ENCODE measurements at places on chromosomes 1 and 21.

DNA sequence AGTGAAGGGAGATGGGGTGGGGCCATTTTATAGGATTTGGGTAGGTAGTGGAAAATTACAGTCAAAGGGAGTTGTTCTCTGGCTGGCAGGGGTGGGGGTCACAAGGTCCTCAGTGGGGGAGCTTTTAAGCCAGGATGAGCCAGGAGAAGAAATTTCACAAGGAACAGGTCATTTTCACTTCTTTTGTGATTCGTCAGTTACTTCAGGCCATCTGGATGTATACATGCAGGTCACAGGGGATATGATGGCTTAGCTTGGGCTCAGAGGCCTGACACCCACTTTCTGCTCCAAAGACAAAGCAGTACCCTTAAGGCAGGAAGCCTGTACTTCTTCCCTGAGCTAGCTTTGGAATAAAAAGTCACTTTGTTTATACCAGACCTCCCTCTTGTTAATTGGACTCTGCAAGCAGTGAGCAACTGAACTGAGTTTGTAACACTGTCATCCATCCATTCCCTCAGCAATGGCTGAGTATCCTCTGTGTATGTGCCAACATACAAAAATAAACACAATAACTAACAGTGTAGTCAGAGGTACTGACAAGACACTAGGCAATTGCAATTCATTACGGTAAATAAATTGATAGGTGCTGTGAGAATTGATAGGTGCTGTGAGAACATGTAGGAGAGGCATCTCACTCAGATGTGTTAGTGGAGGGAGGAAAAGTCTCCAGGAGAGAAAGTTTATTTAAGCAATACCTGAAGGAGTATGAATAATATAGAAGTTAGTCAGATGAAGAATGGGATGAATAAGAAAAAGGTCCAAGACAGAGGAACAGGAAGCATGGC, 14.7 kb upstream of the RGS2 start:
- no peak for DNase-seq

DNA sequence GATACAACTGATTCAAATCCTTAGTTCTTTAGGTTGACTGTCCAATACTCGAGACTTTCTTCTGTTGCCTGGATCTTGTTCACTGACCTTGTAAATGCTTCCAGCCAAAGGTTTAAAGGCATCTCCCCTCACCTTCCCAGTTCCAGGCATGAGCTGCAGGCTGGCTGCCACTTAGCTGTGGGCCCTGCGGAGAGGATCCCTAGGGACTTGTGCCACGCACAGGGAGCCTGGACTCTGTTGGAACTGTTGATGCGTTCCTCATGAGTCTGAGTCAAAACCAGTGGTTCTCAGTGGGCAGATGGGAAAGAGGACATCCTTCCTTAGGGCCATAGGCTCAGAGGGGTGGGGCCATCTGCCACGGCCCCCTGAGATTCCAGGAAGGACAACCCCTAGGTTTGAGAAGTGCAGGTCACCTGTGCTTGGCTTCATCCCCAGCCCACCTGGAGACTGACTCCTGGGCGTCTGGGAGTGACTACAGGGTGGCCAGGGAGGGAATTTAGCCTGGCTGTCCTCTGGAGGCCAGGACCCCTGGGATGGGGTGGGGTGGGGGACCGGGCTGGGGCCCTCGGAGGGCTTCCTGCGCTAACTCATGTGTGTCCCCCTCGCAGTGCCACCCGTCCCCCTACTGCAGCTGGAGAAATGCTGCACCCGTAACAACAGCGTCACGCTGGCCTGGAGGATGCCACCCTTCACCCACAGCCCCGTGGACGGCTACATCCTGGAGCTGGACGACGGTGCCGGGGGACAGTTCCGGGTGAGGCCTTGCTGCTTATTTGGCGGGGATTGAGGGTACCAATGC, 37.6 kb upstream of the GNPAT start:
- no peak for DNase-seq

- no peak for DNase-seq
Observed at GRCh38 chr1:212291505-212292134, 6.4 kb downstream of the PPP2R5A start.

DNA sequence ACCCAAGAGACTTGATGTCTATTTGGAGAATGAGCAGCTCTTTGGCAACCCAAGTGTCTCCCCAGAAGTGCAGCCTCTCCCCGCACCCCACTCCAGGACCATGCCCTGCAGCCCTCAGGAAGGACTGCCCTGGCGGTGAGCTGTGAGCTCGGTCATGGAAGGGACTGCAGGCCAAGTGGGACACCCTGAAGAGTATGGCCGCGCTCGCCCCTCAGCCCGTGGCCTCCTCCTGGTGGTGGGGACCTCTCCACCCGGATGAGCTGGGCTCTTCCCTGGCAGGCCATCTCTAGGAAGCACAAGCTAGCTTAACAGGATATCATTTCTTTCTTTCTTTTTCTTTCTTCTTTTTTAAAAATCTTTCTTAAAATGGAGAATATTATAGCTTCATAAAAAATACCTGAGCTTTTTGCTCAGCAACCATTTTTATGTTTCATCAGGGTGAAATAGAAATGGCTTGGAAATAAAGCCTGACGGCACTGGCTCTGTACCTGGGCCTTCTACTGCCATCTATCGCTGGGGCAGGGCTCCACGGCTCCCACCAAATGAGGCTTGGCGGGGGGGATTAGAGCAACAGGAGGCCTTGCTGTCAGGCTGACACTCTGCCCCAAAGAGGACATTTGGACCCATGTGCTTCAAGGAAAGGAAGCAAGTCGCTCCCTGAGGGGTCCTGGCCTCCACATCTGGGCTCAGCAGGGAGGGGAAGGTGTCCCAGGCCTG, 296.2 kb upstream of the VAMP3 start:
- DNase-seq, result no peak

GRCh38 chr1:237016626-237017025, 12.4 kb upstream of the MT1HL1 start:
- DNase-seq, result no peak

DNA sequence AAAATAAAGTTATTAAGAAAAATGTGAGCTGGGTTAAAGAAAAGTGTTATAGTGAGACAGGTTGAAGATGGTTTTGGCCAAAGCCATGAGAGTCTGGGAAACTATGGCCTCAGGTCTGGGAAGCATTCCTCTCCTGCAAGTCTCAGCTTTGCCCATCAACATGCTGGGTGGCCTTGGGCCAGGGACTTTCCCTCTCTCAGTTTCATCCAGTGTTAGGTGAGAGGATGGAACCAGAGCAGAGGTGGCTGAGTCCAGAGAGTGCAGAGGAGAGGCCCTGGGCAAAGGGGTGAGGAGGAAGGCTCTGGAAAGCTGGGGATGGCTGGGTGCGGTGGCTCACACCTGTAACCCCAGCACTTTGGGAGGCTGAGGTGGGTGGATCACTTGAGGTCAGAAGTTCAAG, 10.5 kb downstream of the PADI2 start:
- no peak for DNase-seq

DNA sequence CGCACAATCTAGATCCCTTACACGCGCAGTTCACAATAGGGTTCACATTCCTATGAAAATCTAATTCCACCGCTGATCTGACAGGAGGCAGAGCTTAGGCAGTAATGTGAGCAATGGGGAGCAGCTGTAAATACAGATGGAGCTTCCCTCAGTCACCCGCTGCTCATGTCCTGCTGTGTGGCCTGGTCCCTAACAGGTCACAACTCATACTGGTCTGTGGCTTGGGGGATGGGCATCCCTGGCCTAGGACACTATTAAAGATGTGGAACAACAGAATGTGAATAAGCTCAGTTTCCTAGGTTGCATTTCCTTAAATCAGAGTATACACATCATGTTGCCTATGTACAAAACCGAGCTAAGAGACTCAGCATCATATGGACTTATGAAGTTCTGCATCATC, 16.2 kb downstream of the IFI44 start:
- no peak for DNase-seq

DNA sequence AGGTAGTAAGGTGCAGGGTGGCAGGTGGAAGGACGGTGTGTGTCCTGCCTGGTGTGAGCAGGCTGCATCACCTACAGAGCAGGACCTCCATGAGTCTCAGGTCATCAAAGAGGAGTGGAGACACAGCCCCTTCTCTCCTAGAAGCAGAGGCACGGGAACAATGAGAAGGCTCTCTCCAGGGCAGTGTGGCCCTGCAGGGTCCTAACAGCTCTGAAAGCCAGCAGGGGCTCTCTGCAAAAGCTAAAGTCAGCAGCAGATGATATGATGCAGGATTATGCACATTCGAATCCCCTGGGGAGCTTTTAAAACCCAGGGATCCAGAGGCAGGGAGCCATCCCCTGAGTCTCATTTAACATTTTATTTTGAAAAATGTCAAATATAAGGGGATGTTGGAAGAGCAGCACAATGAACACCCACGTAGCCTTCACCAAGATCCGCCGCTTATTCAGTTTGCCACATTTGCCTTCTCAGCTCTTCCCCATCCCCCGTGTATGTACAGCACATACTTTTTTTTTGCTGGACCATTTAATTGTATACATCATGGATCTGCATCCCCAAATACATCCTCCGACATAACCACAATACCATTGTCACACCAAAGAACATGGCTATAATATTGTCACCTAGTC, 88.1 kb downstream of the CNIH3 start:
- no peak for DNase-seq

- DNase-seq, result no peak
Observed at GRCh38 chr1:173392895-173393658, 84.1 kb upstream of the PRDX6 start.

DNA sequence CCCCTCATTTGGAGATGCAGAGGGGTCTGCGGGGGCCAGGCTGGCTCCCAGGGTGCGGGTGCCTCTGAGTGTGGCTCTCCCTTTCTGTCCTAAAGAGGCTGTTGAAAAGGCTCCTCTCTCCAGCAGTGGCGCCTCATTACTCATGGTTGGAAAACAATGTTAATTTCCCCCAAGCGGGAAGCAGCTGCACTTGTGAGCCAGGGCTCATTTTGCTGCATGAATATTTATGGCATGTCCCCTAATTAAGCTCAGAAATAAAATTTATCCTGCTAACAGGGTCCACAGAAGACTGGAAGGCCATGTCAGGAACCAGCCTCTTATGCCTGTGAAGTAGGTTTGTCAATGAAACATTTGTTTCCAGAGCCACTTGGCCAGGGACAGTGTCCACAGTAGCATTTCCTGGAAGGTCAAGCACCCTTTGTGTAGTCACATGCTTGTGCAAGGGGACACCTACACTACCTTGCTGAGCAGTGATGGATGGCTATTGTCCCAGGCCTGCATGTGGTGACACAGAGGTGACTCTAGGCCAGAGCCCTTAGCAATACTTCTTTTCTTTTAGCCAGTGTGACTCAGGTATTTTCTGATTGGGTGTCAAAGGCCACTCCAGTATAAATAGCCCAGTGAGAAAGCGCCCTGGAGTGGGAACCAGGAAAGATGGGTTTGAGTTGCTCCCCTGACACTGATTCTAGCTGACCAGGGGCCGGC, 259.0 kb downstream of the FOXD2 start:
- no peak for DNase-seq

DNA sequence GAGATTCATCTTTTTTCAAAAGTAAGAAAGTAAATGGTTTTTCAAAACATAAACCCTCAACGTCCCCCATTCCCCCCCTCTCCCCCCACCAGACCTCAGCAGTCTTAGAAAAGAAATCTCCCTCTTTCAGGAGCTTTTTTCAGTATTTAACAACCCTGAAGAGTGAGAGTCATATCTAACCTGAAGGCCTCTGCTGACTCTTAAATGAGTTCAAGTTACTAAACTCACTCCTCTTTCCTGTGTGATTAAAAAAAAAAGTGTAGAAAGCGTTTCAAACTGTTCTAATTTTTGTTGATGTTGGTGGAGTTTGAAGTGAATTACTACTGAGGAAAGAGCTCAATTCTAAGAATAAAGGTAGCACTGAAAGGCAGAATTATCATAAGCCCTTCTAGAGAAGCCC, 93.7 kb downstream of the VAV3 start:
- DNase-seq, result no peak

- DNase-seq, result no peak
Observed at GRCh38 chr1:42340901-42341300, 5.9 kb upstream of the FOXJ3 start.

DNA sequence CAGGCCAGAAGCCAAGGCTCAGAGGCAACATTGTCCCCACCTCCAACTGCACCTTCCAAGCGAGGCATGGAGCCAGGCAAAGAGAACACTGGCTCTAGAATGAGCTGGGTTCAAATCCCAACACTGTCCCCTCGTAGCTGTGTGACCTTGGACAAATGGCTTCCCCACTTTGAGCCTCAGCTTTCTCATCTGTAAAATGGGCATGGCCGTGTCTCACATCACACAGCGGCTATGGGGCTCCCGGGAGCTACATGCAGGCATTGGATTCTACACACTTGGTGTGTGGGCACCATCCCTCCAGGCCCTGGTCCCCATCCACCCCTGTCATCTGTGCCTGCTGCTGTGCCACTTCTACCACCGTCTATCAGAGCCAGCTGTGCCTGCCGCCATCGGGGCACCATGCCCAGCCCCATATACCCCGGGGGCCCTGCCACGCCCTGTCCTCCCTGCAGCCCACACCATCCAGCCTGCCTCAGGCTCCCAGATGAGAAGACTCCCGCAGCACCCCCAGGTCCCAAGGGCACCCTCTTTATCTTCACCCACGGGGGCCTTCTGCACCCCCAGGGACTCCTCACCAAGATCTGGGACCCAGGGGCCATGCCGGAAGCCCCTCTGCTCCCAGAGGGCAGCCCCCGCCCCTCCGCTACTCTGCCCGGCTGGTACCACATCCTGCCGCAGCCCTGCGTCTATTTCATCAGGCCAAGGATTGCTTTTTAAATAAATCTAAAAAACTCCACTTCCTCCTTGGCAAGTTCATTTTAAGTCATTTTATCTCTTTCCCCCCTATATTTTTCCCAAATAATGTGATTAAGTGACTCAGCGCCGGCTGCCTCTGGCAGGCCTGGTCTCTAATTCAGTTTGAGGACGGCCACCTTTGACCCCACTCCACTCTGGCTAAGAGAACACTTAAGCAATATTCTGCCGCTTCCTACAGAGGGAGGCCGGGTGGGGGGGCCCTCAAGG, 107.8 kb upstream of the TARDBP start:
- no peak for DNase-seq

DNA sequence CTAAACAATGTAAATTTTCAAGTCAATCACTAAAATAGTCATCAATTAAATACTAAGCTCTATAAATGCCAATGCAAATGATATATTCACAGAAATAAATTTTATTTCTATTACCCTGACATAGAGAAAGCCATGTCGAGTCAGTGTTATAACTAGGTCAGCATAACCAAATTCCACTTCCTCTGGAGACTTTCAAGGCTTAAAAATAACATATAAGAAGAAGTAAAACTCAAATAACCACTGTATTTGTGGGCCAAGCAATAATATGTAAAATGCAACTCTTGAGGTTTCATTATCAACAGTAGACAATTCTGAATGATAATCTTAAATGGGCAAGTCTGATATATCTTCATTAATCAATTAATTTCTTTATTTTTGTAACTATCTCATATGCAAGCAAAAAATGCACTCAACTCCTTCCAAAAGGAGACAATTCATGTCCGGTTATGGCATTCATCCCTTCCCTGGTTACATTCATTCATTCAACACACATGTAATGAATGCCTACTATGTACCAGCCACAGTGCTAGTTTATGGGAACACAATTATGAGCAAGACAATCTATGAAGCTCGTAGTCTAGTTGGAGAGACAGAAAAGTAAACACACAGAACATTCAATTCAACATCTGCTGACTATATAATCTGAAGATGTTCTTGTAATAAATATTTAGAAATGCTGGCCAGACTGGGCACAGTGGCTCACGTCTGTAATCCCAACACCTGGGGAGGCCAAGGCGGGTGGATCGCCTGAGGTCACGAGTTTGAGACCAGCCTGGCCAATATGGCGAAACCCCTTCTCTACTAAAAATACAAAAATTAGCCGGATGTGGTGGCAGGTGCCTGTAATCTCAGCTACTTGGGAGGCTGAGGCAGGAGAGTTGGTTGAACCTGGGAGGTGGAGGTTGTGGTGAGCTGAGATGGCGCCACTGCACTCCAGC, 37.1 kb upstream of the CAP1 start:
- DNase-seq, result no peak

All from activated CD8-positive, alpha-beta memory T cell treated with anti-CD3 and anti-CD28 coated beads for 1 hour (primary cell).